ENCODE measurements at places on chromosomes 11 and 22. TPM values are rescaled to one million over a fixed set of nuclear protein-coding genes. Genes with fewer than 3 reads are reported as not detected.

DNA sequence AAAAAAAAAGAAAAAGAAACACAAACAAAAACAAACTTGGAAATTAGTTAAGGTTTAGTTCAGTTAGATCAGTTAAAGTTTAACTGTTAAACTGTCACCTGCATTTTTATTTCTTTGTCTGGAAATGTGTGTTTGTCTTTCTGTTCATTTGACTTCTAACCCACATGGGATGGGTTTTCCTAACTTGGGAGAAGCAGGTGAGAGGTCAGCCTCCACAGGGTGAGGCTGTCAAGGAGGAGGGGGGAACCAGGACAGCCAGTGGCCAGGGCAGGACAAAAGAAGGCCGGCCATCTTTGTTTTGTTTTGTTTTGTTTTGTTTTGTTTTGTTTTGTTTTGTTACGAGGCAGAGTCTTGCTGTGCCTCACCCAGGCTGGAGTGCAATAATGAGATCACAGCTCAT is 13.4 kb upstream of the GCAT start:
- no peak overlapping the region for H3K4me3 ChIP-seq
- no peak overlapping the region for H3K27ac ChIP-seq
- no peaks in the 10 kb centered on the region for H3K4me1 ChIP-seq
- no peaks in the 10 kb centered on the region for H3K36me3 ChIP-seq
- no peak for DNase-seq

The OR2D2 gene
- total RNA-seq: not detected

DNA sequence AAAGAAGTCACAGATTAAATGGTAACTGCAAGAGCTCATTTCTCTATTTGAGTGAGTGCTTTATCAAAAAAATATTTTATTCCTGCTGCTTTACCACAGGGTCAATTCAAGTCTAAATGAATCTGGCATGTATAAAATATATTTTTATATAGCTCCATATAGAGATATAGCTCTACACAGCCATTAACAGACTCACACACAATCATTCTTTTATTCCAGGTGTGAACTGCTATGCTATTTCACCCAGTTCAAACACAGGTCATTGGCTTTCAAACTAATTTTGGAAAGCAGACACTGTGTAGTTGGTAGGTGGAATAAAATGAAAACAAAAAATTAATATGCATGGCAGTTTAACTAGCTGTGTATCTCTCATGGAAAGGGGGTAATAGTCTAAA is 63.1 kb downstream of the MAML2 start:
- DNase-seq: no peak
- H3K4me3 ChIP-seq: no peak overlapping the region
- H3K4me1 ChIP-seq: peaks cover 41% of the 10 kb centered on the region
- peaks cover 6% of the 10 kb centered on the region for H3K36me3 ChIP-seq
- H3K27me3 ChIP-seq: no peaks in the 10 kb centered on the region
- peak overlapping the region; percentile 84 for H3K27ac ChIP-seq

DNA sequence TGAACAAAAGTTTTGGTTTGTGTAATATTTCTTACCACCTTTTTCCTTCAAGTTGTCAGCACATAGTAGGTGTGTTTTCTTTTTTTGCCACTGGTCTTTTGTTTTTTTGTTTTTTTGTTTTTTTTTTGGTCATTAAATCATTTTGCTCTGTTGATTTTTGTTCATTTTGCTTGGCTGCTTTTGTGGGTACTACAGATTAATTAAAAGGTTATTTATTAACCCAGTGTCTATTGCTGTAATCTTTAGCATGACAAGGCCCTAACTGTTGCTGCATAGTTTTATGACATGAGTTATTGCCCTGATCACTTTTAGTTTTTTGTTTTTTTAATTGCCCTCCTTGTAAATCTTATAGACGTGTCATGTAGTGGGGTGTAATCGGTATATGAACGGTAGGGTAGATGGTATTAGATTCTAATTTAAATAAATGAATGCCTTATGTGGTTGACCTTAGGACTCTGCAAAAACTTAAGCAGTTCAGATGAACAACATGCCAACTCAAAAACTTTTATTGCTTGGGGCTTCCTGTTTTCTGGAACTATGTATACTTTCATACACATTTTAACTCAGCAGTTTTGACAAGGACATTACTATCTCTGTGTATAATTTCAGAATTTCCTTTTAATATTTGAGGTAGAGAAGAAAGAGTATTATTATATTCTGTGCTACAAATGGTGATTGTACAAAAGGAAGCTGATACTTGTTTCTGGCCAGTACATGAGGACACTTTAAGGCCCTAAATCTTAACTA is 7.9 kb downstream of the EWSR1 start:
- H3K36me3 ChIP-seq: peaks cover 16% of the 10 kb centered on the region
- H3K27ac ChIP-seq: peak overlapping the region; percentile 89
- H3K4me1 ChIP-seq: peaks cover 46% of the 10 kb centered on the region
- H3K27me3 ChIP-seq: no peaks in the 10 kb centered on the region
- DNase-seq: no peak

- peaks cover 12% of the 10 kb centered on the region for H3K4me1 ChIP-seq
- no peaks in the 10 kb centered on the region for H3K27me3 ChIP-seq
- peak within 1 kb of the TSS; percentile 27 for H3K27ac ChIP-seq
- H3K4me3 ChIP-seq: no peak within 1 kb of the TSS
- peaks cover 2% of the 10 kb centered on the region for H3K36me3 ChIP-seq
Observed at GRCh38 chr11:57751676-57752253, at the start of gene BTBD18. BTBD18 (minus strand) TSS chr11:57751819; CDS start chr11:57751188, 631 bp downstream.

- H3K27ac ChIP-seq: no peak overlapping the region
- H3K4me1 ChIP-seq: no peaks in the 10 kb centered on the region
- H3K4me3 ChIP-seq: no peak overlapping the region
- peaks cover 28% of the 10 kb centered on the region for H3K27me3 ChIP-seq
Observed at GRCh38 chr22:45964372-45964771, 12.6 kb downstream of the WNT7B start.

The TECTA gene
- total RNA-seq: 0.57 TPM

The MMP20 gene
- not detected for total RNA-seq

DNA sequence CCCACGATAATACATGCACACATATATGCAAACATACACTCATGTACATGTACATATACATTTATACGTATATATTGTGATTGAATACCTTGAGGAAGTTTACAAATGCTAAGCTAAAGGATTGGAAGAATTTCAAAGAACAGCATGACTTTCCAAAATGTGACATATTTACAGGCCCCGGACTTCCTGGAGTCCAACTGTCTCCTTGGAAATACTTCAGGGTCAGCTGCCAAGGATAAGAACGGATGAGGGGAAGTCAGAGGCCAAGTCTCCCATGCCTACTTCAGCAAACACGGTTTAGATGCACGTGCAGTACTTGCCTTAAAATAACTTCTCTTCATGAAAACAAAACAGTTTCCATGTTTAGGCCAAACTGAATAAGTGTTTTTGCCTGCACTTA is 213.6 kb downstream of the DYNC2H1 start:
- H3K27ac ChIP-seq: no peak overlapping the region
- peaks cover 3% of the 10 kb centered on the region for H3K36me3 ChIP-seq
- no peaks in the 10 kb centered on the region for H3K27me3 ChIP-seq
- peaks cover 6% of the 10 kb centered on the region for H3K4me1 ChIP-seq
- no peak for DNase-seq

The MYBPC3 gene
- 0.10 TPM for total RNA-seq

The PTPRCAP gene
- total RNA-seq: 184 TPM

DNA sequence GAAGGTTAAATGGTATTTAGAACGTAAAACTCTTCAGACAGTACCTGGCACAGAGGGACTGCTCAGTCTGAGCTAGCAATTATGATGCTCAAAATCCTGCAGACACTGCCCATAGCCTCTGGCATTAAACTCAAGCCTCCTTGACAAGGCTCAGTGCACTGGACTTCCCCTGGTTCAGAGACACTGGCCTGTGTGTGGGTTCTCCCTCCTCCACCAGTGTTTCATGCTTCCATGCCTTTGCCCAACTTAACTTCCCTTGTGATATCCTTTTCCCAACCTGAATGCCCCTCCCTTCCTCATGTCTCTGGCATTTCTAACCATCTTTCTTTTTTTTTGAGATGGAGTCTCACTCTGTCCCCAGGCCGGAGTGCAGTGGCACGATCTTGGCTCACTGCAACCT is 9.1 kb downstream of the LTBP3 start:
- no peaks in the 10 kb centered on the region for H3K27me3 ChIP-seq
- H3K4me3 ChIP-seq: peak overlapping the region; percentile 67
- H3K27ac ChIP-seq: peak overlapping the region; percentile 83
- H3K4me1 ChIP-seq: peaks cover 46% of the 10 kb centered on the region
- no peak for DNase-seq

- H3K27me3 ChIP-seq: peaks cover 40% of the 10 kb centered on the region
- no peak overlapping the region for H3K27ac ChIP-seq
- no peak overlapping the region for H3K4me3 ChIP-seq
- H3K4me1 ChIP-seq: peaks cover 3% of the 10 kb centered on the region
- no peak for DNase-seq
Observed at GRCh38 chr11:10902301-10903063, 44.6 kb upstream of the ZBED5 start.

The MS4A15 gene
- total RNA-seq: not detected

DNA sequence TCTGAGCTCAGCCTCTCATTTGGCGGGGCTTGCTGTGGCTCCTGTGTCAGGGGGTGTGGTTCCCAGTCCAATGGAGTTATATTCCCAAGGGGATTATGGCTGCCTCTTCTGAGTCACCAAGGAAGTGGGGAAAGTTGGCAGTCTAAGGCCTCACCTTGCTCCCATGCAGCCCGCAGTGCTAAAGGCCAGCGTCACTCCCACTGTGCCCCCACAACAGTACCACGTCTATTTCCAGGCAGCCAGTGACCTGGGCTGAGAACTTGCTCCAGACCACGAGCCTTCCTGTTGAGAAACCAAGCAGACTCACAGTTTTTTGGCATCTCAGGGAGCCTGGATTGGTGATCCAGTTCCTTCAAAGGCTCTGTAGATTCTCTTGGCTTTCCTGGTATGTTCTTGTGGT is 45.6 kb downstream of the OR2AT4 start:
- no peaks in the 10 kb centered on the region for H3K36me3 ChIP-seq
- H3K27ac ChIP-seq: no peak overlapping the region
- peaks cover 5% of the 10 kb centered on the region for H3K27me3 ChIP-seq
- H3K4me1 ChIP-seq: peaks cover 2% of the 10 kb centered on the region
- DNase-seq: no peak
- no peak overlapping the region for H3K4me3 ChIP-seq

The FGF19 gene
- total RNA-seq: not detected

The TIMP3 gene
- 0.26 TPM for total RNA-seq

DNA sequence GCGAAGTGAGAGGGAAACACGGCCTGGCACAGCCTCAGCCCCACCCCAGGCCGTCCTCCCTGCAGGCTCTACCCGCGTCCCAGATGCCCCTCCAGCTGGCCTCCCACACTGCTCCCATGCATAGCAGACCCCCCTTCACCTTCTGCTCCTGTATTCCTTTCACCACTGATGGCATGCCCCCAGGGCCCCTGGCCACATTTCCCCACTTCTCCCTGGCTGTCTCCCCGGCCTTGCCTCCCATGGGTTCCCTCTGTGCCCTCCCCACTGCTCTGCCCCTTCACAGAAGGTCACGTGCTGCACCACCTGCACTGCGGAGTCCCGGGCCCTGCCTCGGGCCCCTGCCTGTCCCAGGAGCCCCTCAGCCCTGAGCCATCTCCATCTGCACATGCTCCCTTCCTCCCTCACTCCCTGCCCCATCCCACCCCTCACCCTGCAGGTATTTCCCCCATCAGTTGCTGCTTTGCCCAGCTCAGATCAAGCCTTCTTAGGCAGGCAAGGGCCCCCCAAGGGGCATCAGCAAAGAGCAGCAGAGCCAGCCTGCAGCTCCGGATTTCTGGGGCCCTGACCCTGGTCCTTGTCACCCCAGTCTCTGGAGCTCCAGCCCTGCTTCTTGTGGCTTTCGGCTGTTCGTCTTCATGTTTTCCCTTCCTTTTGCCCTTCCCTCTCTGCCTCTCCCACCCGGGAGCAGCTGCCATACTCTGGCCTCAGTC is 46.4 kb downstream of the GAB4 start:
- H3K36me3 ChIP-seq: no peaks in the 10 kb centered on the region
- no peak overlapping the region for H3K27ac ChIP-seq
